ENCODE measurements at places on chromosomes 2 and 18.

DNA sequence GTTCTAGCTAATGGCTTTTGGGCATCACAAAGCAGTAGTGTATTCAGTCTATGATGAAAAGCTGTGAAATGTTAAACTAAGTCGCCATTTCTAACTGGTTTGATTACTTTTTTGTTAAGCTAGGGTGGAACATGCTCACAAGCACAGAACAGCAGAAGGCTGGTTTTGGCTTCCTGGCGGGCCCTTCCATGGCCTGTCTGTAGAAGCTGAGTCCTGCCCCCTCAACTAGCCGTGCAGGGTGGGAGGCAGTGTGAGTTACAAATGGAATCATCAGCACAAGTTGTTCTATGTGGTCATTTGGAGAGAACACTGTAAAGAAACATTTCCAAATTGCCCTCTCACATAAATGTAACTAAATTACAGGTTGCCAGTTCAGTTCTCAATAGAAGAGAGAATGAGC lies 290.8 kb downstream of the ALPK2 start:
- peak; percentile 51 for DNase-seq

DNA sequence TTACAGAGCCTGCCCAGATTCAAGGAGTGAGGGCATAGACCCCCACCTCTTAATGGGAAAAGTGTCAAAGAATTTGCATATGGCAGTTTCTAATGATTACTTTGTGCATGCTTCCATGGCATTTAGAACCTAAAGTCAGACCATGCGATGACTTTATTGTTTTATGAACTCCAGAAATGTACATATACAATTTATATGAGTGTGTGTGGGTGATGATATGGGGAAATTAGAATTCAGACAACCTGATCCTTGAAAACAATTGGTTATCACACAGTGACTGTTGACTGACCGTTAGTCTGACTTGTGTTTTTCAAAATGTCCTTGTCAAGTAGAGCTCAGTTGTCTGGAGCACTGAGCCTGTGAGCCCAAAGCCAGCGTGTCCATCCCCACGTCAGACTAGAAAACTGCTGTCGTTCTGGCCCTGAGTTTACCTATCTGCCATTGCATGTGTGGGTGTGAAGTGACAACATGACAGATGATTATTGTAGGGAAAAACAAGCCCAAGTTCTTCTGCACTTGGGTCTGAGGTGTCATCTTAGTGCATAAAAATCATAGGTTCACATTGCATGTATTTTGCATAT lies 128.4 kb downstream of the MYO3B start:
- no peak for DNase-seq

GRCh38 chr2:129764376-129765325 lies 214.8 kb upstream of the RAB6C start:
- DNase-seq, result no peak

- DNase-seq, result no peak
Measured at GRCh38 chr2:2075875-2076529, 255.1 kb downstream of the MYT1L start.

DNA sequence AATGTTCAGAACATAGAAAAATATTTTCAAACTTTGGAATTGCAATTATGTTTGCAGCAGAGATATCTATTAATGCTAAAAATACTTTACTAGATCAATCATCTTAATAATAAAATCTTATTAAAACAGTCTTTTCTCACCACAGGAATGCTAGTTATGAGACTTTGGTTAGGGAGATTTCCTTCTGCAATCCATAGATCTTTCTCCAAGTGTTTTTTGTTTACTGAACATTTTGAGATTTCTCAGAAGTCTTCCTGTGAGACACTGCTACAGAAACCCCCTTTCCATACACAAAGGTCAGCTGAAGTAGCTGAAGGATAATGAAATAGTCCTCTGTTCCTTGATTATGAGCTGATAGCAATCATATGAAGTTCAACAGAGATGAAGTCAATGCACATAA lies 59.4 kb upstream of the RAPH1 start:
- no peak for DNase-seq

DNA sequence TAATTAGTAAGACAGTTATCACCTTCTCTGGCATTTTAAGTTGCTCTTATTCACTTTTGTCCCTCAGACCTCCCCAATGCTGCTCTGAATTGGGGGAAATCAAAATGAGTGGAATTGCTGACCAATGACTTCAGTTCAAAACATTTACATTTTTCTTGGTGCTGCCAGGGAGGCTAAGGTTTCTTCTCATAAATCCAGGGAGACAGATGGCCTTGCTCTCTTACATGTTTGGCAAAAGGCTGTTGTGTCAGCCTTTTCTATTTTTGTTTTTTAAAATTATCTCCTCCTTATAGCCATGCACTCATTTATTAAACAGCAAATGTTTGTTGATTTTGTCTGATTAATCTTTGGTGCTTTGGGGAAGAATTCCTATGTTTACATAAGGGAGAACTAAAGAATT lies 82.0 kb downstream of the GALNT13 start:
- no peak for DNase-seq

- DNase-seq, result no peak
Measured at GRCh38 chr2:222941510-222942032, 80.7 kb downstream of the ACSL3 start.

- no peak for DNase-seq
Measured at GRCh38 chr2:146239392-146240135, 1605.3 kb upstream of the ACVR2A start.

DNA sequence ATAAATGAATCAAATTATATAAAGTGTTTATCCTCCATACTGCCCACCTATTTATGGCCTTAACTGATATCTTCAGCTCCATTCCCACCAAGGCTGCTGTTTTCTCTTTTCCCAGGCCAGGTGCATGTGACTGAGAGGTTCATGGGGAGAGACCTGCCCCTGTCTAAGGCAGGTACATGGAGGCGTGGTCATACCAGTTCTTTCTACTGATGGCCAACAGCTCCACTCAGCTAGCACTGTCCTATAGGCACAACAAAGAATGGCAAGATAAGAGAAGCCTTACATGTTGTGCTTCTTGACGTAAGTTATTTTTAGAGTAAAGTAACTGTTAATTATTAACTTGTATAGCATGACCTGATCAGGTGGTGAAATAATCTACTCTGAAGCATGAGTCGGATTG lies 16.8 kb downstream of the AKAIN1 start:
- DNase-seq, result no peak

DNA sequence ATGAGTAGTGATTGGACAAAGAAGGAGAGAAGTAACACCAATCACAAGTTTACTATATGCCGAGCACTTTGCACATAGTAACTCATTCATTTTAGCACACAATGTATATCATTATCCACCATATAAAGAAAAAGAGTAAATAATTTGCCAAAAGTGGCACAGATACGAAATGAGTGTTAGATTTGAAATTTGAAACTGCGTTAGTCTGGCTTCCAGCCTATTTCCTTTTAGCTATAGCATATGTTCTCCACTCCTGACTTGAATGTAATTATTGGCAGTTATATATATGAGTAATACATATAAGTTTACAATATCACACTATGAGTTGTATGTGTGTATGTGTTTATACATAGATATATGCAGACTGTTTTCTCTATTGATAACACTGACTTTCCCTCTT lies 98.6 kb downstream of the NOL4 start:
- DNase-seq, result no peak

All from posterior cingulate gyrus (tissue), 11 donors.